ENCODE measurements at places on chromosomes 13 and 19.

- no peak for DNase-seq
Measured at GRCh38 chr19:10895920-10896319, 24.6 kb downstream of the CARM1 start.

- DNase-seq, result no peak
Measured at GRCh38 chr13:101917475-101917810, 465.0 kb downstream of the ITGBL1 start.

DNA sequence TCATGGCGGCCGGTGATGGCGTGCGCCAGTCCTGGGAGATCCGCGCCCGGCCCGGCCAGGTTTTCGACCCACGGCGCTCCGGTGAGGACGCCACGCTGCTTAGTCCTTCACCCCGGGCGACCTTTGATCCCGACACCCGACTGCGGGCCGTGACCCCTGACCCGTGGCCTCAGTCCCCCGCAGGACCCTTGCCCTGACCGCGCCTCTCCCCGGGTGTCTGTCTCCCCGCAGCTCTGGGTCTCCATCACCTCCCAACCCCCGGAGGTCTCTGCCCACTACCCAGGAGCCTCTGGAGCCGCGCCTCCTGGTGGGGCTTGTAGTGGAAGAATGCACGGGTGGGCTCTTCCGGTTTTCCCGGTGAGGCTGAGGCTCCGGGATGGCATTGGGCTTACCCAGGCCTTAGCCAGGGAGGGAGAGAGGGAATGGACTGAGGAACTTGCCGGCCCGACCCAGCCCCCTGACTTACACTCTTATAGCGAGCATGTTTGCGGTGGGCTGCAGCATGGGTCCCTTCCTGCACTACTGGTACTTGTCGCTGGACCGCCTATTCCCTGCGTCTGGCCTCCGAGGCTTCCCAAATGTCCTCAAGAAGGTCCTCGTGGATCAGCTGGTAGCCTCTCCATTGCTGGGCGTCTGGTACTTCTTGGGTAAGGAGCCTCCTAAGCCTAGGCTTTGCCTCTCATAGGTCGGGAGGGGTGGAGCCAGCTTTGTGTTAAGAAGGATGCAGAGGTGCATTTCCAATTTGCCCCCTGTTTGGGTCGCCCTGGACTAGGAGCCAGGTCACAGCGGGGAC lies 566 bp downstream of the MPV17L2 start:
- DNase-seq, result no peak

DNA sequence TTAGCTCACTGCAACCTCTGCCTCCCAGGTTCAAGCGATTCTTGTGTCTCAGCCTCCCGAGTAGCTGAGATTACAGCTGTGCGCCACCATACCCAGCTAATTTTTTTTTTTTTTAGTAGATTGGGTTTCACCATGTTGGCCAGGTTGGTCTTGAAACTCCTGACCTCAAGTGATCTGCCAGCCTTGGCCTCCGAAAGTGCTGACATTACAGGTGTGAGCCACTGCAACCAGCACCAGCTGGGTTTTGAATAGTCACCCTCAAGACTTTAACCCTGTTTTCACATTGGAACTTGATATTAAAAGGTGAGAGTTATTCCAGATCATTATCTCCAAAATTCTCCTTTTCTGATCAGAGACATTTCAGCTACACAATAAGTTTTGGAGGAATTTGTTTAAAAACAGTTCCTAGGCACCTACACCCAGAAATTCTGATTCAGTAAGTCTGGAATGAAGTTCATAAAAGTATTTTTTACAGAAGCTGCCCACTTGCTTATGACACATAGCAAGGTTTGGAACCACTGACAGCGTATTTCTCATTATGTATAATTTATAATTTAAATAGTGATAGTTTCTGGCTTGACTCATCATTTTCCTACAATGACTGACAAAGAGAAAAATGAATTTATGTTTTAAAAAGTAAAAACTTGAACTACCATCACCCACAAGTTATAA lies 417.3 kb downstream of the DIAPH3 start:
- no peak for DNase-seq

GRCh38 chr19:2129486-2129885 lies 21.9 kb downstream of the AP3D1 start:
- no peak for DNase-seq

- no peak for DNase-seq
Measured at GRCh38 chr19:3269916-3270671, 45.6 kb downstream of the CELF5 start.

GRCh38 chr19:1275260-1275975 lies at the start of gene FAM174C:
TSS of gene FAM174C (plus strand) at chr19:1275530. CDS start at chr19:1275550, 20 bp downstream.
- peak; percentile 95 for DNase-seq
